ENCODE measurements at places on chromosomes 4 and X. TPM values are rescaled to one million over a fixed set of nuclear protein-coding genes. Genes with fewer than 3 reads are reported as not detected.

Gene HELT
- total RNA-seq, result not detected

Gene SMIM10
- total RNA-seq, result 2.3 TPM

Gene FRMD7
- under 0.01 TPM for total RNA-seq

Gene IL21
- not detected for total RNA-seq

Gene CFAP47
- not detected for total RNA-seq

Gene MTMR8
- not detected for total RNA-seq

Gene HTN3
- total RNA-seq, result not detected

Gene TBC1D8B
- 12.1 TPM for total RNA-seq

Gene ADAM29
- not detected for total RNA-seq

Gene USP11
- 63.9 TPM for total RNA-seq

Gene SNCA
- 0.23 TPM for total RNA-seq

Gene KDR
- 1.9 TPM for total RNA-seq

Gene IL15
- total RNA-seq, result 6.9 TPM

Gene LIN54
- 8.8 TPM for total RNA-seq

Gene IQCM
- total RNA-seq, result not detected

Gene GAB1
- 6.5 TPM for total RNA-seq

Gene GPAT3
- 1.1 TPM for total RNA-seq

Gene ARMCX4
- 3.9 TPM for total RNA-seq

Gene OTC
- not detected for total RNA-seq

Data from smooth muscle cell of the coronary artery (primary cell).